ENCODE measurements at places on chromosomes 4 and X.

DNA sequence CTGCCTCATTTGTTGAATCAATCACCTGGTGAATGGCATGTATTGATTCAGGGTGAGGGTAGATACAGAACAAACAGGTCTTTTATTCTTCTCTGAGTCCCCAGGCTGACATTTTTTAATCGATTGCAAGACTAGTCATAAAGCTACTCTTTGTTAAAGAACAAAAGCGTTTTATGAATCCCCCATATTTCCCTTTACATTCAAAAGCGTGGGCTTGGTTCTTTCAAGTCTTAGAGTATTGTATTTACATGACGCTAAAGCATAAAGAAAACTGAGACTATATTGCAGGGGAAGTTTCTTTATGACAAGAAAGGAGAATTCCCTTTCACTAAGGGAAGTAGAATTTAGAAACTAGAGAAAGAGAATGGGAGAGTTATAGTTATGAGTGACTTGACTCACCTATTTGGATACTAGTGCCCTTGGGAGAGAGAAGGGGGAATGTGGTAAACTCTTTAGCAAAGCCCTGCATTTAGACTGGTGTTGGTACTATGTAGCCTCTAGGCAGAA lies 69.3 kb upstream of the PDE5A start:
- DNase-seq = no peak

DNA sequence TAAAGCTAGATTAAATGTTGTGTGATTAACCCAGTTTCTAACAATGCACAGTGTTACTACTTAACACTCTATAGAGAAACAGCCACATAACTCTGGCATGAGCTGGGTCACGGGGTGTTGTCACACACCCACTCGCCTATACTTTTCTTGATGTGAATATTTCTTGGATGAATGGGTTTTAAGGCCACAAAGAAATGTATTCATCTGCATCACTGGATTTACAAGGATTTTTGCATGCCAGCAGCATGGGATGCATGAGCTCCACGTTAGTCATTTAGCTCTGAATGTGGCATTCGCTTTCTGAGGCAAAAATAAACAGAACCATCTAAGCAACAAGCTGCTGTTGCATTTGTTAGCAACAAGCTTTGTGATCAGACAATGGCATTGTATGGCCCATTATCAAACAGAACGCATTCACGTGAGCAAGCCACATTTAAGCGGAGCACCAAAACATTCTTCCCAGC lies 89.7 kb downstream of the LRP2BP start:
- no peak for DNase-seq

DNA sequence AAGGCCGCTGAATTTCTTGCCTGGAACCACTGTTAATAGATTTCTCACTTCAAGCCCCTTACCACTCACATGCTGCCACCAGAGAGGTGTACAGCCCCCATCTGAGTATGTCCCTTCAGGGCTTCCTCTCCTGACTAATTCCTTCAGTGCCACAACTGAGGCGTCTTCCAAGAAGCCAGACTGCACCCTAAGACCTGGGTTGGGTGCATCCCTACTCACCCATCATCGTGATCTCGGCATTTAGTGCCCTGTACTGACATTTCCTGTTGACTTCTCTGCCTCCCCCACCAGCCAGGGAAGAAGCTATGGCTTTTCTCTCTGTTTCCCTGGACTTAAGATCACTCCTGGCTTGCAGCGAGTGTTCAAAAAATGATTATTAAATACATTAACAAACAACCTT lies 40.4 kb upstream of the MAP3K15 start:
- DNase-seq = no peak

GRCh38 chr4:8127051-8127826 lies 31.4 kb downstream of the ABLIM2 start:
- no peak for DNase-seq

DNA sequence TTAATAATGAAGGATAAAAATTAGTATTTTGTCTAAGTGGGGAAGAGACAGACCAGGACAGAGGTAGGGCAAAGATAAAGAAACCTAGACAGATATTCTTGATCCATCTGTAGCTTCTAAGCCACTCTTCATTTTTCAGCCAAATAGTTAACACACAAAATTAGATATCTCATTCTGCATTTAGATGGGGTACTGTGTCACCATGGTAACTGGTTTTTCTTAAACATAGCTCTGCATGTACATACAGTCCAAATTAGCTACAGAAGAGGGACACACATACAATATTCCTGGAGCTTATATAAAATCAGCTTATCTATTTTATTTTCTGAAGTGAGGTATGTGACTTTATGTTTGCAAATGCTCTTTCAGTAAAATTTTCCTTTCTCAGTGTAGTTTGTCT lies 393.7 kb downstream of the PPP3CA start:
- no peak for DNase-seq

DNA sequence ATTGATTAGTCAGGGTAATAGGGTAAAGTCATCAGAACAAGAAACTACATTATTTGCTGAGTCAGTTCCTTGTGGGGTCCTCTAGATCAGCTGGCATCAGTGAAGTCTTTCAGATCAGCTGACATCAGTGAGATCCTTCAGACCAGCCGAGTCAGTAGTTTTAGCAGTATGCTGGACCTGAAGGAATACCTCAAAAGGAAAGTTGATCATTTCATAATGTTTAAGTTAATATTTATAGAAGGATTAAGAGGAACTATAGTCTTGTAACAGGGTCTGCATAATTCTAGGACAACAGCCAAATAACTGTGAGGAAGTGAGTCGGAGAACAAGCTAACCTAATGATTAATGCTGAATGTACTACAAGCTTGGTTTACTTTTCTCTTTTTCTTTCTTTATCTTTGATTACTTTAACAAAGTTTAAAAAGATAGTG lies 958 bp upstream of the UGT2B7 start:
- DNase-seq = no peak

GRCh38 chrX:41047878-41048534 lies 37.2 kb upstream of the USP9X start:
- DNase-seq = no peak

DNA sequence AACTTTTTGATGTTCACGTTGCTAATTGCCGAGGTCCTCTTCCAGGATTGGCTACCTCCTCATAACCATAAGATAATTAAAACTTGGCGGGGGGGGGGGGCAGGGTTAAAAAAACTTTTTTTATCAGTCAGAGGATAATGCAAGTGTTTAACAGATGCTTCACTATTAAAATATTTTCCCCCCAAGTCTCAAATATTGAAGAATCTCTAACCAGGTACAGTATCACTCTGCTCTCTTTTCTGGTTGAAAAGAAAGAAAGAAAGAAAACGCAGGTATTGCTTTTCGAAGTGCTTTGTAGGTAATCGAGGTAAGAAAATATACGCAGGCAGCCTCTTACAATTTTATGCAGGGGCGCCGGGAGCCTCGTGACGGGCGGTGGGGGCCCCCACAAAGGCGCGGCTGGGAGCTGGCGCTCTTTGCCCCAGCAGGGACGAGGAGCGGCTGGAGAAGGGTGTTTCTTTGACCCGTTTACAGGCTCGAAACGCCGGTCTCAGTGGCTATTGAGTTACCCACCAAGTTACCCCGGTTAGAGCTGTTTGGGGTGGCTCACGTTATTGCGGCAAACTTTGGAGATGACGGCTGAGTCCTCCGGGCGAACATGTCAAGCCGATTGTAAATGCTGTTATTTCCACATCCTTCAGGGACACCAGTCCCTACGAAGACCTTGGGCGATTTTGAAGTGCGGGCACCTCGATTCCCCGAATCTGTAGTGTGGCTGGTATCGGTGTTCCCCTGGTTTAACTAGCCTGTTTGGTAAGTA lies 477 bp upstream of the HAND2 start:
- DNase-seq = no peak

DNA sequence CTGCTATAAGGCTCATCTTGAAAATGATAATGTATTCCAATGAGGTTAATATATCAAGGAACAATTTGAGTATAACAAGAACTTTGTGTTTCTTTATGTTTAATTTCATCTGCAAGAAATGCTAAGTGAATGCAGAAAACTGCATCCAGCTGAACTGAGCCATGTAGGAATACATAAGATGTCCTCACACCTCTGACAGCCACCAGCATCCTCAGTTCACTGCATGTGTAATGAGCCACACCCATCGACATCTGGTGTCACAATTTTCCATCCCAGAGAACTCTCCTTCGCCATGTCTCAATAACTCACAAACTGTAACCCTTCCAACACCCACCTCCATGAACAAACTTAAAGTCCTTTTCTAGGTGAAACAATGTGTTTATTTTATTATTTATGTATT lies 3.3 kb upstream of the IL21 start:
- no peak for DNase-seq

DNA sequence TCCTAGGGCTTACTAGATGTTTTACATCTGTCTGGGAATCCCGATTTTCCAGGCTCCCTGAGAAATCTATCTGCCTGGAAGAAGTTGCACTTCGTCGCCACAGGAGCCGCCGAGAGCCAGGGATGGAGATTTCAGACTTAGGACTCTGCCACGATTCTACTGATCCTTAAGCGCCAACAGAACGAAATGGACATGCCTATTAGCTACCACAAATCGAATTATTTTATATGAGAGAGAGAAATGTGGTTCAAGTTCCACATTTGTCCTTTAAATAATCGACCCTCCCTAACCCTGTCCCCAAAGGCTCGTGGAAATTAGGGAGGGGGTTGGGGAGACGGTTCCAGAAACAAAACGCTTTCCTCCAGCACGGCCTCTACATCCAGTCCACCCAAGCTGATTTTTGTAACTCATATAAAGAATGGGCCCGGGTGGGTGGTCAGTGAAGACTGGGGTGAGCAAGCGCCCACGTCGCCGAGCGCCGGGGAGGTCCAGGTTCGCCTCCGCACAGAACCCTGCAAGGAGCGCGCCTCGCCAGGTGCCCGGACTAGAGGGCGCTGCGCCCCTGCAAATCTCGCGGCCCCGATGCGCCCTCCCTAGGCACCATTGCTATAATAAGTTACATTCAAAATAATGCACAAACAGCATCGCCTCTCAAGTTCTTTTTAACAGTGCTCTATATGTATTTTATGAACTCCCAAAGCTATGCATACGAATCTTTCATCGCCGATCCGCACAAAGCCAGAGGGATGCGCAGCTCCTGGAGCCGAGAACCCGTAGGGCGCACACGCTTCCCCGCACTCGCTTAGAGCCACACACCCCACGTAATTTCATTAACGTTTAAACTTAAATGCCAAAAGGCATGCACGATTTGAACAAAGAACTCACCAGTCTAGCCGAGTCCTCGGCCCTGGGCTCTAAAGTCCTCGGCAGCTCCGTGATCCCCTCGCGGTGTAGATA lies 2.1 kb upstream of the FAT1 start:
- DNase-seq = no peak

DNA sequence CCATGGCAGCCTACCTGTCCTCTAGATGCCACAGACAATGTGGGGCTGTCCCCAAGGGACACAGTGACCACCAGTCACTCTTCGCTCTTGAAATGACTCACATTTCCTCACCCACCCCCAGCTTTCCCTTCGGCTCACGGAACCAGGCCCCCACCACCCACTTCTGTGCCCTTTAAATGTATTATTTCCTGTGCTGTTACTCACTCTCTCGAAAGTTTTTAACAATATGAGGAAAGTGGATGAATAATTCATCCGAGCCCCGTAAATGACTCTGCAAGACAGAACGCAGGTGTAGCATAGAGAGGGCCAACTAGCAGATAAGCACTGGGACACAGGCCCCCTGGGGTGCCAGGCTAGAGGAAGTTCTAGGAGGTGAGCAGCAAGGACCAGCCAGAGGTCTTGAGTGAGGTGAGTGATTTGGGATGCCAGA lies 179.5 kb upstream of the TBL1X start:
- DNase-seq = no peak

GRCh38 chr4:8646296-8647093 lies 53.9 kb downstream of the CPZ start:
- no peak for DNase-seq

DNA sequence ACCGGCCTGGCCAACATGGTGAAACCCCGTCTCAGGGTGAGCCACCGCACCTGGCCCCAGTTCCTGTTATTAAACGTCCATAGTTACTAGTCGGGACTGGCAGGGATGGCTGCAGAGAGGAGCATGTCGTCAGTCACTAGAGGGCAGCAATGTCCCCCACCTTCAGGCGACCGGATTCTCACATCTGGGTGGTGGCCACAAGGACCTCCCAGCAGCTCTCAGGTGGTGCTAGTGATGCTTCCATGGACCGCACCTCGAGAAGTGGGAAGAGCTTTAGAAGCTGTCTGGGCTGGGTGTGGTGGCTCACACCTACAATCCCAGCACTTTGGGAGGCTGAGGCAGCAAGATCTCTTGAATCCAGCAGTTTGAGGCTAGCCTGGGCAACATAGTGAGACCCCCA lies 13.3 kb upstream of the IL3RA start:
- DNase-seq = no peak

GRCh38 chr4:56874923-56875322 lies 32.8 kb upstream of the REST start:
- DNase-seq = no peak

Data from vagina (tissue), 2 donors.